ENCODE measurements at places on chromosomes 7 and 10. TPM values are rescaled to one million over a fixed set of nuclear protein-coding genes. Genes with fewer than 3 reads are reported as not detected.

GRCh38 chr10:59454171-59454919, 92.0 kb upstream of the FAM13C start:
- DNase-seq: no peak

- DNase-seq: no peak
Measured at GRCh38 chr7:85078181-85078580, 108.7 kb downstream of the SEMA3D start.

GRCh38 chr7:131546126-131546525, 10.3 kb downstream of the PODXL start:
- DNase-seq: no peak

GRCh38 chr10:14560274-14560673, 214.4 kb downstream of the FAM107B start:
- peak; percentile 74 for DNase-seq

GRCh38 chr10:8138471-8138870, 84.0 kb downstream of the GATA3 start:
- no peak for DNase-seq

- DNase-seq: no peak
Measured at GRCh38 chr7:26588511-26588910, 275.9 kb downstream of the SKAP2 start.

- DNase-seq: no peak
Measured at GRCh38 chr7:122679813-122680212, 19.1 kb downstream of the RNF133 start.

Gene SPDYE1
- 1.7 TPM for polyA plus RNA-seq

Measured in left lung (tissue), 14 donors.